HEK293T (cell line): ENCODE measurements at places on chromosomes 11 and 22.
A peak's percentile ranks its signal among the peaks of the same experiment; 100 is the strongest.

GRCh38 chr11:71951741-71952310, 23.0 kb downstream of the RNF121 start:
- no peak for DNase-seq

GRCh38 chr22:33853200-33854097, 66.8 kb downstream of the LARGE1 start:
- DNase-seq: no peak

DNA sequence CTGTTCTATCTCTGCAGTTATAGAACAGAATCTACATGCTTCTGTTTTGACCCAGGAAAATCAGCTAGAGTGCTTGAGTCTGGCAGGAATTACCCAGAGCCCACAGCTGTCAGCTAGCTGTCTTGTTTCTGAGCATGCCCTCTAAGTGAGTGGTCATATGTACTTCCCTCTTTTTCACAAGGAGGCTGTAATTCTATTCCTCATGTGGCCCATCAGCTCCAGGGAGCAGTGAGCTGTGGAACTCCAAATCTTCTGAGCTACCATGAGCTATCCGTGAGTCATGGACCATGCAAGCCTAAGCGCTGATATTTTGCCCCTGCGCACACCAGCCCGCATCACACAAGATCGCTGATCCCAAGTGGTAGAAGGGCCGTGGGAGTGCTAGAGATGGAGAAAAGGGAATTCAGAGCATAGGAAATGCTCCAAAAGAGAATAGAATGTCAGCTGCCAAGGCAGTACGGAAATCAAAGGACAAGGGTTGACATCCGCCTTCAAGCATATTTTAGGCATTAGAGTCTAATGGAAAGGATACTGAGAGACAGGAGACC, 5.4 kb downstream of the FJX1 start:
- DNase-seq: no peak

DNA sequence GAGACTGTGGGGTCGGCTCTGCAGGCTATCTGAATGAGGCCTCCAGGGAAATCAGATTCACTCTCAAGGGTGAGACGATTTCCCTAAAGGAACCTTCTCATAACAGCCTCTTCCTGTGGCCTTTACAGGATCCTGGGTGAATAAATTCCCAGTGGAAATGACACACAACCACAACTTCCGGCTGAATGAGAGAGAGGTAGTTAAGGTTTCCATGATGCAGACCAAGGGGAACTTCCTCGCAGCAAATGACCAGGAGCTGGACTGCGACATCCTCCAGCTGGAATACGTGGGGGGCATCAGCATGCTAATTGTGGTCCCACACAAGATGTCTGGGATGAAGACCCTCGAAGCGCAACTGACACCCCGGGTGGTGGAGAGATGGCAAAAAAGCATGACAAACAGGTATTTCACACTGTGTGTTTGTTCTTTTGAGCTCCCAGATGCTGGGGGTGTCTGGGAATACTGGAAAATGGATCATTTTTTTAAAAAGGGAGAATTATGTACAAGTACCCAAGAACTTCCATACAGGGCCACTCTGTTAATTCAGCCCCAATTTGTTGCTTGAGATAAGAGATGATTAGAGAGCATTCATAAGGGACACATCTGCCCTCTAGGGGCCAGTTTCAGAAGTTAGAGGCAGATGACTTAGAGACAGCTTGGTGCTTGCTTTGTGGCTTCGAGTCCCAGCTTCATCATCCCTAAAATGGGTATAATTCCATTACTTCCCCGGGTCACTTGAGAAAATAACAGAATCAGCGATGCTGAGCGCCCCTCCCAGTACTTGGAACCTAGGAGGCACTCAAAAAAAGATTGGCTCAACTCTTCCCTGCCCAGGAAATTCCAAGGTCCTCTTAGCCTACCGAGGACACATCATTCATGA, 10.2 kb downstream of the SERPIND1 start:
- DNase-seq: peak; percentile 73

DNA sequence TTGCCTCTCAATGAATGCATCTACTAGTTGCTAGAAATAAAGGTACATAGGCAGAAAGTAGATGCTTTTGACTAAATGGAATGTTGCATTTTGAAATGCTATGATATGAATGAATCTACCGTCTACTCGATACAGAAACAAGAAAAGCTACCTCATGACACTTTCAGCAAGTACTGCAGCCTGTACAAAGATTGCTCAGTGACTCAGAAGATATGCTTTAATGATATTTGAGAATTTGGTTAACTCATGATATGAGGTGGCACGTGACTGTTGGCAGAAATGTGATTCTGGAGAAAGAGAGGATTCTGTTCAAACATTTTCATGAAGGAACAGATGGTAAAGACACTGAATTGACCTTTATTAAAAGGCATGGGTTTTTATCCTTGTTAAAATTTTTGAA, 76.0 kb downstream of the HSD17B12 start:
- no peak for DNase-seq

GRCh38 chr11:119091178-119091577, 6.5 kb downstream of the HMBS start:
- DNase-seq: no peak
